Heart left ventricle (tissue), 16 donors: ENCODE measurements at places on chromosomes 3 and 15.

GRCh38 chr15:96638793-96639192 is 308.3 kb downstream of the NR2F2 start:
- no peak for DNase-seq

DNA sequence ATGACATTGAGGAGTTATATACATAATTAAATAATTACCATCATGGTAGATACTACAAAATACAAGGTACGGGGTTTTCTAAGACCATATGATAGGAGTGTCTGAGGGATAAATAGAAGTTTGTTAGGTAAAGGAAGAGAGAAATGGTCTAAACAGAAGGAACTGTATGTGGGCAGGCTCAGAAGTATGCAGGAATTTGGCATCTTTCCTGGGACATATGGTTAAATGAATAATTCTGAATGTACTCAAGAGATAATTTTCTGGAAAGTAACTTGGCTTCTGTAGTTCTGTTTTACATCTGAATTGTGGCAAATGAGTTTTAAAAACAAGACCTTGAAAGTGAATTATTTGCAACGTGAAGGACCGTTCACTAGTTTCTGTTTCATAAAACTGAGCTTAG is 17.5 kb downstream of the LMCD1 start:
- no peak for DNase-seq

DNA sequence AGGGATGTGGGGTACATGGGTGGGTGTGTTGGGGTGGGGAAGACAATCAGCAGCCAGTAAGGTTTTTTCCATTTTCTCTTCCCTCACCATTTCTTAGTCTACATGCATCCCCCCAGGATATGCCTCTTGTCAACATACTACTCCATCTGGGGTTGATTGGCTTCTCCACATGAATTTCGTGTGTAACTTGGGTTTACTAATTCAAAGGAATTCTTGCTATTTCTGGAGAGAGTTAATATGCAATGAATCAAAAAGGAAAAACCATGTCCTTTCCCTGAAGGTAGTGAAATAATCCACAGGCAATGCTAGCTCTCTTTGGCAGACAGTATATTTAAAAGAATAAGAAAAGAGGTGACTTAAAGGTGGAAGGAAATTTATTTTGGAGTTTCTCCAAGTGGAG is 198.4 kb downstream of the EBLN2 start:
- no peak for DNase-seq

- no peak for DNase-seq
Observed at GRCh38 chr15:38560456-38560926, 4.1 kb downstream of the RASGRP1 start.

GRCh38 chr3:31184261-31185061 is 290.0 kb upstream of the GADL1 start:
- no peak for DNase-seq

DNA sequence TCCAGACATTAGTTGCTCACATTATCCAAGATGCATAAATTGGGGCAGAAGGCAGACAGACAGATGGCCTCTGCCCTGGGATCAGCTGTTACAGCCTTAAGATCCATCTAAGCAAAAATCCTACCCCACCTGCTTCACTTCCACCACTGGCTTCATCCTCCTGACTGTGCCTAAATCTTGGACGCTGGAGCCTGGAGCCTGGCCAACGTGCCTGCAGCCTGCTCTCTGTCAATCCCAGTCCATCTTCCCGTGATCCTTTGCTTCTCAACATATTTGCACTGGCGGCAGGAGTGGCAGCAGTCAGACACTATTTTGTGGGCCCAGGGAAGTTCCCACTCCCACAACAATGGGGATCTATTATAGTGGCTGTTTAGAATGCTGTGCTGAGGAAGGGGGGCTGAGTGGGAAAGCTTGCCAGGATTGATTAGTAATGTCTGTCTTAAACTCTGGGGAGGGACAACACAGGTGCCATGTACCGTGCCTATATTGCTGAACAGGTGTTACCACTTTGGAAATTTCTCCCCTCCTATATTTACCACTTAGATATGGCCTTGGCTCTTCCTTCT is 121.2 kb downstream of the MEGF11 start:
- DNase-seq: no peak

- no peak for DNase-seq
Observed at GRCh38 chr15:70351391-70351790, 253.7 kb upstream of the TLE3 start.

GRCh38 chr3:12963922-12964701 is 109.1 kb downstream of the IQSEC1 start:
- DNase-seq: peak; percentile 46

DNA sequence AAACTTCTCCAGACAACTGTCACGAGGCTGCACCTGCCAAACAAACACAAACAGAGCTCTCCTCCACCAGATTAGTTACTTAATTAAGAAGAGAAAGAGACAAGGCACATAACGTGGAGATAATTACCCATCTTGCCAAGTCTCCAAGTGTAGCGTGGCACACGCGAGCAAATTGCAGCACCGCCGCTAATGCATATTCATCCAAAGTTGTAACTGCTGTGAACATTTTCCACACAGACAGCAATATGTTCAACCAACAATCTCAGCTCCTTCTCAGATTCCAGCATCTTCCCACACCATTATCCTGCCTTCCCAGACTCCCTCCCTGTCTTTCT is 309.6 kb upstream of the TLE3 start:
- DNase-seq: no peak

GRCh38 chr15:87145696-87146095 is 1066.0 kb downstream of the AGBL1 start:
- DNase-seq: no peak

DNA sequence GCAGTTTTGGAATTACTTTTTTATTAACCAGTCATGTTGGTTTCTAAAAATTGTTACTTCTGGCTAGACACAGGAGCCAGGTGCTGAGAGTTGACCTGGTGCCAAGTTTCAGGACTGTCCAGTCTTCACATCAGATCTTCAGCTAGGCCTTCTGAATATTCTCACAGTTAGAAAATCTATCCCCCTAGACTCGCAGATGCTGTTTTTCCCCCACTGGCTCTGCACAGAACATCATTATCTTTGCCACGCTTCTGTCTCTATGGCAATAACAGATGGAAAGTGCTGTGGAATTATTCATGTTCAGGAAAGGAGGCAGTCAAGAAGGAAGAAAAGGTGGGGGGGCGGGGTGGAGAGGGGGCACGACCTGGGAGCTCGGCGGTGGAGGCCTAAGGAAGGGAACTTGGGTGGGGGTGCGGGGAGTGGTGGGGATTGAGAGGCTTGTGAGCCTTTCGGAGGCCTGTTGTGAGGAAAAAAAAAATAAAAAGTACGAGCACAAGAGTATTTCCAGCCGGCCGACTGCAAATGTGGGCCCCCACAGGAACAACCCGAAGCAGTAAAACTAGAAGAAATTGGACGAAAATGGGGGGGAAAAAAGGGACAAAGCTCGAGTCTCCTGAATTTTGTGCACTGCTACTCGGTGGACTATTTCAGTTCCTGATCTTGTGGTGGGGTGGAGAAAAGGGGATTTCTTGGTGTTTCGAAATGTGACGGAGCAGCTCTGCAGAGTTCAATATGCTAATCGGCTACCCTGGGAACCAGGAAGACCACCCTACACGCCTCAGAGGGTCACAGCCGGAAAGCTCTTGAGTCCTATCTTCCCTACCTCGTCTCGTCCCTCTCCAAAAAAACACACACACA is 1.5 kb upstream of the SKIL start:
- DNase-seq: no peak

DNA sequence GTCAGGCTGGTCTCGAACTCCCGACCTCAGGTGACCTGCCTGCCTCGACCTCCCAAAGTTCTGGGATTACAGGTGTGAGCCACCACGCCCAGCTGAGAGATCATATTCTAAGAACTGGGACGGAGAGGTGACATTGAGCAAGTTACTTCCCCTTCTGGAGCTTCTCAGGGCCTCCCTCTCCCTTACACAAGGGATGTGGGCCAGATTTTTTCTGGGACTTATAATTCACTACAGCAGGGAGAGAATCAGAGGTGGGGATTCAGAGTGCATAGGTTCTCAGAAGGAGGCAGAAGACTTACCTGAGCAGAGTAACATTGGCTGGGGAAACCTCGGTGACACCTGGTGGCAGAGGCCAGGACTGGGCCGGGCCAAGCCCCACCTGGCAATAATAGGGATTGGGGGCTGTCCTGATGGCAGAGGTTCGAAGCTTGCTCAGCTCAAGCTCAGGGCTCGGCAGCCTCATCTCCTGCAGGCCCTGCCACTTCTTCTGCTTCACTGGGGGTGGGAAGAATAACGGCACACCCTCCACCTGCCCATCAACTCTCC is 6.8 kb downstream of the LTK start:
- DNase-seq: no peak

DNA sequence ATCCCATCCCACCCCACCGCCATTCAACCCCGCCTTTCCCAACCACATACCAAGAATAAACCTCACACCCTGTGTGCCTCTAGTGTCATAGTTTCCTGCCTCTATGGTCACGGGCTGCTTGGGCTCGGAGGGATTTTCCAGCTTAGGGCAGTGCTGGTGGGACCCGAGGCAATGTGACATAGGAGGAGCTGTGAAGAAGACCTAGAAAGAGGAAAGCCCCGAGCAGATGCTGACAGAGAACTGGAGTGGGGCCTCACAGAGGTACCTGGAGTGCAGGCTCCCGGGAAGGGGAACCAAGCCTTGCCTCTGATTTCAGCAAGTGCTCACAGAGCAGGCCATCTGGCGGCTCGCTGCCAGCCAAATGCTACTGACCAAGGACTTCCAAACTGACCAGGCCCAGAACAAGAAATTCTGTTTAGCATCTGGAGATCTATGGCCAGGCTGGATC is 27.5 kb downstream of the BHLHE40 start:
- no peak for DNase-seq

- no peak for DNase-seq
Observed at GRCh38 chr3:47404431-47404876, 23.6 kb downstream of the PTPN23 start.

- no peak for DNase-seq
Observed at GRCh38 chr3:30059240-30059639, 547.2 kb upstream of the TGFBR2 start.

- DNase-seq: peak; percentile 78
Observed at GRCh38 chr15:77420610-77421369, at the start of gene HMG20A. Gene HMG20A (plus strand): TSS chr15:77420888. CDS start chr15:77458408, 37,520 bp downstream.

DNA sequence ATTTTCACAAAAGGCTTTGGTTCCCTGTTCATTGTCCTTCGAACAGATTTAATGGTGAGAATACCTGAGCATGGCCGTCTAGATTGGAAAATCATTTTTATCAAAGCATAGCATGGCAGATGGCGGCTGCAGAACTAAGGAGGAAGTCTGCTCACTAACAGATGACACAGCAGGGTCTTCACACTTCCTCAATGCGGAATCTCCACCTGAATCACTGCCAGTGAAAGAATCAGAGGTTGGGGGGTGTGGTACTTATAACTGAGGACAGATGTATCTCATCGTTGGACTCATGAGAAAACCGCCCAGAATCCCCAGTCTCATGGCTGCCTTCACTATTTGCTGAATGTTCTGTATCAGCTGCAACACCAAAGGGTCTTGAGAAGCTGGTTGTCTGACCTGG is 31.6 kb upstream of the PYGO1 start:
- no peak for DNase-seq

DNA sequence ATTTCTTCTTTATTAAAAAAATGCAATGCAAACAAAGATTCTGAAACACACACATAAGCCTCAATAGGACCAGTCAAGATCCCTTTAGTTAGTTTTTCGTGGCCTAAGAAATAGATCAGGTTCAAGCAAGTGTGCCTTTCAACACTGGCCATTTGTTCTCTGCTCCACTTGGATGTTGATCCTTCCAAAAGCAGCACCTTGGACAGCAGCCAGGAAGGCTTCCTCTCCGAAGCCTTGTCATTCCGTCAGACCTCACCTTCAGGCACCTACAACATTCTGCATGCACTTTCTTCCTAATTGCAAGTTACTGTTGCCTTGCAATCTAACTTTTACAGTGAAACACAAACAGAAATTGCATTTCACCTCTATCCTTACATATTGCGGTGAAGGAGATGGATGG is 155.9 kb upstream of the FEZF2 start:
- peak; percentile 23 for DNase-seq

DNA sequence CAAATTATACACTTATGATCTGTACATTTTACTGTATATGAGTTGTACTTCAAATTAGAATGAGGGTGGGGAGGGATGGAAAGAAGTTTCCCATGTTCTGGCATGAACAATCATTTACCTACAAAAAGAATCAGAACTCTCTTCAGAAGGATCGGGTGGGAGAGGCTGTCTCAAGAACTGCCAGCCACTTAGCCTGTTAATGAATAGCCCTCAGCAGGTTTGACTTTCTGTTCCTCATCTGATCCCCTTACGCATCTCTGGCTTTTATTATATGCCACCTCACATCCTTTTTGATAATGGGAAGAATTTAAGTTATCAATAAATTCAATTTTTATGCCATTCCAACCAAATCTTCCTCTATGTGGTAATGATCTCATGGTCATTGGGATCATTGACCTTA is 168.3 kb upstream of the TGFBR2 start:
- DNase-seq: no peak

DNA sequence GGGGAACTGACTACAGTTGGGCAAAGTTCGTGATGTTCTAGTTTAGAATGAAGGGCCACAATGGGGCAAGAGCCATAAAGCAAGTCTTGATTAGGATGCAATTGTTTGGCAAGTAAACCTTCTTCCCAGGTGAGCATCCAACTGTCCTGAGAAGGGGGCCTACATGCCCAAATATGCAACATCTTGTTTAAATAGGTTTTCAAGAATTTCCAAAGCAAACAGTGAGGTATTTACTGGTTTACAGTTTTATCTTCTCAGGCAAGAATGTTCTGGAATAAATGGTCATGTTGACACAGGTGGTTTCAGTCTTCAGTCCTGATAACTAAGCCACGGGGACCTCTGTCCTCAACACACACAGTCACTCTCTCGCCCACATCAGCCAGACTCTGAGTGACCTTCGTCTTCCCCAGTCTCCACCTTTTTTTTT is 90.3 kb upstream of the FAM174B start:
- no peak for DNase-seq

- no peak for DNase-seq
Observed at GRCh38 chr15:65512807-65513416, 4.6 kb downstream of the DPP8 start.

DNA sequence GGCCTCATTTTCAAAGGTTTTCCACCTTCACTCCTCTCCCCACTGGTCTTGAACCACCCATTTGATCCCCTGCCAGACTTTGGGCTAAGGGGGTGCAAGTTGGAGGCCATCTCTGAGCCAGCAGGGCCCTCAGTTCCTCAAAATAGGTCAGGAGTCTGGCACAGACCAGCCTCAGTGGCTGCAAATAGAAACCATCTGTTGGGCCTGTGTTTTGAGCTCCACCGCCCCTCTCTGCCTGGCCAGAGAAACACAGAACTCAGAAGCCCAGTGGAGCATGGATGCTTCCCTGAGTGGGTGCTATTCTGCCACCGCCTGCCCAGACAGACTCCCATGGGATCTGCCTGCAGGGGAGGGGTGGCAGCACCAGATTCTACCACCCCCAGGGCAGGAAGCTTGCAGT is 56.3 kb downstream of the CORO2B start:
- no peak for DNase-seq

DNA sequence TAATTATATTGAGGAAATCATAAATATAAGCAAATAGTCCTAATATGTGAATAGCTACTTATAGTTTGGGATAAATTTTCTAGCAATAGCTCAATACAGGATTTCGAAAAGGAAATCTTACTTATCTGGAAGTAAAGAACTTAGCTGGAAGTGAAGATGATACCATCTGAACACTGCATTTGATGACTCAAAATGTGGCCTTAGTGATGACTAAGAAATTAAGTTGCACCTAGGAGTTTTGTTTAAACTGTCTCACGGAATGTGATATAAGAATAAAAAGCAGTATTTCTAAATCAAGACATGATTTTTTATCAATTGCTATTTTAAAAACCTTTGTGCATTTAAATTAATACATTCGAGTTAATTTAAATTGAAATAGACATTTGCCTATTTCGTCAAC is 91.2 kb downstream of the EOMES start:
- no peak for DNase-seq

- DNase-seq: no peak
Observed at GRCh38 chr3:160205606-160206005, 19.6 kb upstream of the C3orf80 start.
